ENCODE measurements at places on chromosomes 6 and 20.

GRCh38 chr6:47034926-47035325 lies 7.2 kb downstream of the ADGRF1 start:
- DNase-seq, result no peak

GRCh38 chr6:37636801-37637561 lies 60.7 kb downstream of the MDGA1 start:
- DNase-seq, result no peak

- no peak for DNase-seq
Observed at GRCh38 chr6:131258816-131259476, 123.7 kb downstream of the AKAP7 start.

DNA sequence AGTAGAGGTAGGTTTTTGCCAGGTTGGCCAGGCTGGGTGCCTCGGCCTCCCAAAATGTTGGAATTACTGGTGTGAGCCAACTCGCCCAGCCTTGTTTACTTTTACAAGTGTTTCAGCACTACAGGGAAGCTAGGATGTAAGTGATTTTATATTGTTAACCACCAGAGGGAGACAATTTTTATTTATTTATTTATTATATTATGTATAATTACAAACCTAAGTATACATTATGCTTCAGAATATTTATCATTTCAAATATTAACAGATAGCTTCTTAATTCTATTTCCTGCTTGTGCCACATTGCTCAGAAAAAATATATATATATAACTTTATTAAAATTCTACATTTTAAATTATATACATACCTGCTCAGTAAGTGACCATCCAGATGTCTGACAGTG lies 9.8 kb downstream of the MMUT start:
- no peak for DNase-seq

- DNase-seq, result no peak
Observed at GRCh38 chr6:148565930-148566663, 180.7 kb upstream of the UST start.

DNA sequence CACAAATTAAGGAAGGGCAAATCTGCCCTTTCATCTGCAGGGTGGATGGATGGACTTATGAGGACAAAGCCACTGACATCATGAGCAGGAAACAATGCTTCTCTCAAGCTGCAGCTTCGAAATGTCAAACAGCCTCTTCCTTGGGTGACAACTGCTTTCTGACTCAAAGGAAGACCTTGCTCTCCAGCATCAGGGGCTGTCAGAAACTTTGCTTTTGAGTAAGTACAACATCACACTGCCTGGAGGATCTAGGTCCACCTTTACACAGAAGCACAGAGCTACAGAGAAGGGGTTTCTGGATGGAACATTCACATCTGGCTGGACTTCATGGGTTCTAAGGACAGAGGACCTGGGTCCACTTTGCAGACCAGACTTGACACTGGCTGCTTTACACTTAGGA lies 5.9 kb downstream of the CST1 start:
- DNase-seq, result no peak

- DNase-seq, result no peak
Observed at GRCh38 chr20:34385464-34385863, 22.4 kb downstream of the ITCH start.

GRCh38 chr6:45916692-45917091 lies 99.0 kb downstream of the CLIC5 start:
- DNase-seq, result no peak

DNA sequence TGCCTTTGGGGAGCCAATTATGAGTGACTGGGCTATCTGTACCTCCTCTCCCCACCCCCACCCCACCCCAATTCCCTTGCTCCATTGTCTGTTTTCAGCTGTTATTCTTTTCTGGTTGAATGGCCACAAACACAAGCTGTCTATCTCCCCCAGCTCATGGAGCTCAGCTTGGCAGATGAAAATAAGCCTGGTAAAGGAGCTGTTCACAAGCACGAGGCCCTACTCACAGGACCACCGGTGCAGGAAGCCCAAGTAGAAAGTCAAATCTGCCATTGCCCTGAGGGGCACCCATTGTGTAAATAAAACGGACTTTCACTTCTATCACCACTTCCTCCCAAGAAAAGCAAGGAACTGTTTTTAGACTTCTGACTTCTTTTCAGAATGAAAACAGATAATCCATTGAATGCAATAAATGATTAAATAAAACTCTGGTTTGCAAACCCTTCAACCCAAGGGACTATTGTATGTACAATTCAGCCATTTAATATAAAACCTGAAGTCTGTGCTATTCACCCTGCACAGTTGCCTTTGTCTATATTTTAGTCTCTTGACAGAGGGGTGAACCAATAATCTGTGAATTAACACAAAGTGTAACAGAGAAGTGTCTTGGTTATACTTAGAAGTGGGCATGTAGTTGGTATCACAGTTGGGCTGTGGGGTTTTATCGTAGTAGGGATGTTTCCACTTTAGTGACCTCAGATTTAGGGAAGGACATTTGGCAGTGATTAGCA lies 27.7 kb downstream of the RIPOR2 start:
- DNase-seq, result no peak

- DNase-seq, result no peak
Observed at GRCh38 chr6:16902502-16902901, 141.2 kb upstream of the ATXN1 start.

GRCh38 chr6:112571488-112572270 lies 224.5 kb downstream of the RFPL4B start:
- DNase-seq, result no peak

GRCh38 chr6:161235776-161236633 lies 37.9 kb downstream of the AGPAT4 start:
- no peak for DNase-seq

GRCh38 chr6:1287103-1287591 lies 24.8 kb upstream of the FOXQ1 start:
- no peak for DNase-seq

GRCh38 chr6:137099689-137100403 lies 55.1 kb upstream of the IL20RA start:
- DNase-seq, result no peak

GRCh38 chr6:15269011-15269410 lies 23.1 kb downstream of the JARID2 start:
- DNase-seq, result no peak

DNA sequence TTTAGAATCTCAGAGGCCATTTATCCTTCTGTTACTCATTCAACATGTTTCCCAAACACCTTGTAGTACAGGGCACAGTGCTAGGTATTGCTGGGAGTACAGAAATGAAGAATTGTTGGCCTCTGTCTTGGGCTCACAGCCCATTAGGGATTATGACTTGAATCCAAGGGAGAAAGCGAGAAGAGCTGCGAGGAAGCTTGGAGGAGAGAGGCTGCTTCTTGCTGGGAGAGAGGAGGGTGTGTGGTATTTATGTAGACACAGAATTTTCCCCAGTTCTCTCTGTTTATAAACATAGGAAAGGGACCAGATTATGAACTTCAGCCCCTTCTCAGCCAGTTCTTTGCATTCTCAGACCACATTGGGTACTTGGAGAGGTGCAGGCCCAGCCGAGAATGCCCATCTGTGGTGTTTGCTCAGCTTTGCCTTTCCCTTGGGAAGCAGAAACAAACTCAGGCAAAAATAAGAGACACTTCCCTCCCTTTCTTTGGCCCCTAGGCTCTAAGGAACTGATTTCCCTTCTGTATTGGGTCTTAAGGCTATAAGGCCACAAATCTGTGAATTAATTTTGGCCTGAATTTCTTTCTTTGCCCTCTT lies 17.9 kb downstream of the CHMP4B start:
- no peak for DNase-seq

DNA sequence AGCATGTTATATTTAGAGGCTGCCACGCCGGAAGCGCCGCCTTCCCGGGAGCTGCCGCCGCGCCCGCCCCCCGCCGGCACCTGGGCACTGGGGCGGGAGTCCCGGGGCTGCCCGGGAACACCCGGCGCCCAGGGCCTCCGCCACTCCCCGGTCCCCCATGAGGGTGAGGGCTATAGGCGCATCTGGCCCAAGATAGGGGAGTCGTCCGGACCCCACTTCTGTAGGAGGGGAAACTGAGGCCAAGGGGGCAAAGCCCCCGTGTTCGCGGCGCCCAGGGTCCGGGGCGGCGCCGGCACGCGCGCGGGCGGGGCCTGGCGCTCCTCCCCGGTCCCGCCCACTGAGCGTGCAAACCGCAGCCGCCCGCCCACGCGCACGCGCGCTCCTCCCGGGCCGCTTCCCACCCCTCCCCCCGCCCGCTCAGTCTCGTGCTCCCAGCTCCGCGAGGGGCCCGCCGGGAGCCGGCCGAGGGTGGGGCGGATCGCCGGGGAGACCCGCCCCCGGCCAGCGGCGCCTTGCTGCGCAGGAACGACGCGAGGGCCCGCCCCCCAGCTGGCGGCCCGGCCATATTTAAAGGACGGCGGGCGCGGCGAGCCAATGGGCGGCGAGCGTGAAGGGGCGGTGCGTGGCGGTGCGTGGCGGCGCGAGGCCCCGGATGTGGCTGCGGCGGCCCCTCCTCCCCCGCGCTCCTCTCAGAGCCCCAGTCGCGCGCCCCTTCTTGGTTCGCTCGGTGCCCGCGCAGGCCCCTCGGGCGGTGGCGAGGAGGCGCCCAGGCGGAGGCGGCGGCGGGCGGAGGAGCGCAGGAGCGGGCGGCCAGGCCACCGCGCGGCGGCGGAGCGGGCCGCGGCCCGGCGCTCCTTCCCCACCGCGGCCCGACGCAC lies at the start of gene LSM14B:
Gene LSM14B (plus strand): TSS at position 700 of the 878 bp plus-strand sequence. CDS start 192 bp downstream, outside the sequence.
- DNase-seq, result peak; percentile 98

DNA sequence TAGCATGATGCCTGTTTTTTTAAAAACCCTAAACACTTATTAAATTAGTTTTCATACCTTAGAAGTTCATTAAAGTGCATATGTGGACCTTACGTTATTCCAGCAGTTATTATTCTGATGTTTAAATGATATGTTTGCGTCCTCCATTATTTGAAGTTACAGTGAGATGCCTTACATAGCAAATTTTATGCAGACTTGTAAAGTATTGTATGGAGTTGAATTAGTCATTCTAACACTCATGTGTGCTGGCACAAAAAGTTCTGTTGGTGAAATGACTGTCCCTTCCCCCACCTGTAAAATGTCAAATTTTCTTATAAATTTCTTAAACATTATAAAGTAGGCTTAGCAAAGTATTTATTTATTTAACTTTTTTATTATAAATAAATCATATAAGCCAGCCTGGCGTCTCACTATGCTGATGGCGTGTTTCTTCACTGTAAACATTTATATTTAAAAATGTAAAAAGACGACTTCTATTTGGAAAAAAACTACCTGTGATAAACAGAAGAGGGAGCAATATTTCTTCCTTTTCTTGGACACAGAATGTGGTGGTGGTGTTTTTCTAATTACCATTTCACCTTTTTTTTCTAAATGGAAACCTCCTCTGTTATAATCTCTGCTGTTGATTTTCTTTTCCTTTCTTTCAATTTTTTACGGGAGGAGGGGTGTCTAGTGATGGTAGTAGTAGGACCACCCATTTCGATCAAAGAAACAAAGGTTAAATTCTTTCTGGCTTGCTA lies 155.4 kb downstream of the RFPL4B start:
- DNase-seq, result no peak

- DNase-seq, result no peak
Observed at GRCh38 chr6:4885341-4885933, 109.2 kb downstream of the CDYL start.

DNA sequence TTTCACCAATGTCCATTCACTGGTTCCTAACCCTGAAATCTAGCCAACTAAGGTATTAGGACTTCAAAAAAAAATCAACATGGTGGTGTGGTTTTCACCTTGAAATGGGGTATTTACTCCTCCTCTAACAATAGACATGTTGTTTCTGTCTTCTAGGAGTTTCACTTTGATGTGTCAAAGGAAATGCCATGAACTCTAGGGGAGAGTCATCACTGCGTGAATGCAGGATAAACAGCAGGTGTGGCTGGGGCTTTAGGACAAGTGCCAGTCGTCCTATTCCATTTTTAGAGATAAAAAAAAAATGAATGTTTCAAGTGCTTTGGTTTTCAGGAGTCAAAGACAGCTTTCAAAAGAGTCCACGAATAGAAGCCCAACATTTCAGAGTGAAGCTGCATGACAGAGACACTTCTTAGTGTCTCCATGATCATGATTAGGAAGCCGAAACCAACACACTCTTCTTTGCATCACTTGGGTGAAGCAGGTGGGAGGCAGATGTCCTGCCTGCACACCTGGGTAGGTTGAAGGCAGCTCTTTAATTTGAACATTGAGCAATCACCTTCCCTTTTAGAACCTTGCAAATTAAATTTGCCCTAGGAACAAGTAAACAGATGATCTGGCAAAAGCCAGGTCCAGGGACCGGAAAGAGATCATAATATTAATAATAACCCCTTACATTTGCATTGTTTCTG lies 328.5 kb upstream of the PRDM1 start:
- no peak for DNase-seq

- no peak for DNase-seq
Observed at GRCh38 chr6:145829102-145829501, 14.5 kb upstream of the FBXO30 start.

DNA sequence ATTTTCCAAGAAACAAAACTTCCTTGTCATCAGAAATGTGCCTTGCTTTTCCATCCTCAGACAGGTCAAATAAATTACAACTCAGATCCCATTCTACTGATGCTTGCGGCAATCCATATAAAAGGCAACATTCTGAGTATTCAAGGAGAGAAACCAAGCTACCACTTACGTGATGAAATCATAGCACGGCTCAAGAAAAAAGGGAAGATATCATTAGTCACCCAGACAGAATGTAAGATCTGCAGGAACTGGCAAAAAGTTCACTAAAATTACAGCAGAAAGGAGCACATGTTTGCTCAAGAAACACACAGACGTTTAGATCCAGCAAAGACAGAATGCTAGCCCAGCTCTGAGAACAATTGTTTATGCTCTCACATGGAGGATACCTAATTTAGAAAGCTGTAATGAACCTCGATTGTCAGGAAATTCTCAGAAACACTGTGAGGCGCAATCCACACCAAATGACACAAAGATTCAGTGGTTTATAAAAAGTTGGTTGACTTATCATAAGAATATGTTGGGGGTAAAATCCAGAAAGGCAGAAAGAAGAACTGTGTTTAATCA lies 304.2 kb downstream of the ADGRG6 start:
- no peak for DNase-seq

DNA sequence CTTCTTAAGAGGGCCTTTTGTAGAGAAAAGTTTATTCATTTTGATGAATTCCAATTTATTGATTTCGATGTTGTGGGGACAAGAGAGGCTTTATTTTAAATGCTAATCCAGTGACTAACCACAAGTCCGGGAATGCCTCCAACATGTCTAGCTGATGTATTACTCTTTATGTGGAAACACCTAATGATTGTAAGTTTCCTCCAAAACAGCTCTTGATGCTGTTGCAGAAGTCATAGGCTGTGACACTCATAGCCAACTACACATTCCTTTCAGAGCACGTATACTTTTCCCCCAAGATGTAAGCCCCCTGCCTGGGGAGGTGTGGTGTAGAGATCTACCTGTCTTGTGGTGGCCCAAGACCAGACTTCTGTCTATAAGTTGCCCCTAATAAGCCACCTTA lies 61.3 kb upstream of the RNF24 start:
- no peak for DNase-seq

DNA sequence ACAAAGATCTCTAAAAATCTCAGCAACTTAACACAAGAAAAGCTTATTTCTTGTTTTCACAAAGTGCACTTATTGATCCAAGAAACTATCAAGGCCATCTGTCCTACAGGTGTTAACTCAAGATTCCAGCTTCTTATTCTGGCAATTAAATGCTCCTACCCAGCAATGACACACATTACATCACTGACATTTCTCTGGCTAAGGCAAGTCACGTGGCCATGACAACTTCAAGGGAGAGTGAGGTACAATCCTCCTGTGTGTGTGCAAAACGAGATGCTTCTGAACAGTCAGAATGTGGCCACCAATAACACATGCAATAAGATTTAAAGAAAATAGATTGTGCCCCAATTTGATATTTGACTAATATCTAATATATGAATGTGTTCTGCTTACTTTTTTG lies 169.3 kb upstream of the BTBD3 start:
- no peak for DNase-seq

- no peak for DNase-seq
Observed at GRCh38 chr6:72554761-72555221, 67.1 kb upstream of the KCNQ5 start.

- DNase-seq, result no peak
Observed at GRCh38 chr6:54846243-54846856, at the start of gene FAM83B. Gene FAM83B (plus strand): TSS chr6:54846771. CDS start chr6:54870247, 23,476 bp downstream.
